ENCODE measurements at places on chromosomes 7 and 10. TPM values are rescaled to one million over a fixed set of nuclear protein-coding genes. Genes with fewer than 3 reads are reported as not detected.

Gene KIF11
- total RNA-seq, result 3.2 TPM

Gene VSTM4
- 5.3 TPM for total RNA-seq

Gene LIPK
- not detected for total RNA-seq

Gene CPVL
- total RNA-seq, result 6.1 TPM

Gene ANXA8
- not detected for total RNA-seq
